ENCODE measurements at places on chromosomes 2 and 18.

GRCh38 chr2:38178556-38179419 lies 102.8 kb upstream of the CYP1B1 start:
- DNase-seq, result no peak

- no peak for DNase-seq
These were observed 820.0 kb downstream of the CPS1 start for GRCh38 chr2:211376410-211376809.

DNA sequence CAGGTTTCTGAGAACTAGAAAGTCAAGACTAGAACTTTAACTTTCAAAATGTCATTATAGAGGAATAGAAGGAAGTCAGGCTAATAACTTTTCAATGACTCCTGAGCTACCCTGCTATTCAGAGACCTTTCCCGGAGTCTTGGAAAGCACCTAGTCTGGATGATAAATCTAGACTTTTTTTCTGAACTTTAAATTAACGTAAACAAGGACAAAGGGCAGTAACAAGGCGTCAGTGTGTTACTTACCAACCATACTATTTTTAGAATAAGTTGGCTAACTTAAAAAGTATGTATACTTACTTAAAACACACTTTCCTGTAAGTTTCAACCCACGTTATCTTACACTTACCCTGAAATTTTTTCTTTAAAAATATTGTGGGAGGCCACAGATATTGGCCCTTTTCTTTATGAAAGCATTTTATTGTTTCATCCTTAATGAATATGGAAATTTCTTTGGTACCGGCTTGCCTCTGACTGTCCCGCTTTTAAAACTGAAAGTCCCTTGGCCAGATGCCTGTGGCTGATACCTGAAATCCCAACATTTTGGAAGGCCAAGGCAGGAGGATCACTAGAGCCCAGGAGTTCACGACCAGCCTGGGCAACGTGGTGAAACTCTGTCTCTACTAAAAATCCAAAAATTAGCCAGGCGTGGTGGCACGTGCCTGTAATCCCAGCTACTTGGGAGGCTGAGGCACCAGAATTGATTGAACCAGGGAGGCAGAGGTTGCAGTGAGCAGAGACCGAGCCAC lies 9.7 kb downstream of the PMAIP1 start:
- no peak for DNase-seq

DNA sequence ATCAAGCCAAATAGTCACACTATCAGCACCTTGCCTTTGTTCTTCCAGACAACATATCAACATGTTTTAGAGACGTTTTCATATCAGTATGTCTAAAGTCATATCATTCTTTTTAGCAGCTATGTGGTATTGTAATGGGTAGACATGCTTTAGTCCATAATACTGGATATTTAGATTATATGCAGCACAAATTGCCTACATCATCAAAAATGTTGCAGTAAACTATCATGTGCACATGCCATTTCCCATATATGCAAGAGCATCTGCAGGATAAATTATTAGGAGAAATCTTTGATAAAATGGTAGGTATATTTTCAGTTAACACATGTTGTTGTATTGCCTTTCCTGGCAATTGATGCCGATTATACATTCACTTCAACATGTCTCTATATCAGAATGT lies 636.5 kb downstream of the XIRP2 start:
- no peak for DNase-seq

DNA sequence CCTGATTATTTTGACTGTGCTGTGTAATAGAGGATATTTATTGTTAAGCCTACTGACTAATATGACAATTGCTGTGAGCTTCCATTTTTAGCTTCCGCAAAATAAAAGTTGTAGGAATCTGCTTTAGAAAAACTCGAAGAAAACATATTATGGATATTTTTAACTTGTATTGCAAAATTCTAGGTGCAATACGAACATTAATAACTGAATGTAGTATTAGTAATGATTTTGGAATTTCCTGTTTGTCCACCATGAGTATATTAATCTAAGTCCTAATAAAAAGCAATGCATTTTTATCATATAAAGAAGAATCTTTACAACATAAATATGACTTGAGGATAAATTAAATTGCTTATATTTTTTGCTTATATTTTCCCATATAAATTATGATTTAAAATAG lies 2.4 kb upstream of the DSC3 start:
- no peak for DNase-seq

GRCh38 chr2:207163053-207163755 lies 2.5 kb downstream of the KLF7 start:
- DNase-seq, result no peak

- no peak for DNase-seq
These were observed 854.5 kb upstream of the CRIM1 start for GRCh38 chr2:35501076-35501475.

DNA sequence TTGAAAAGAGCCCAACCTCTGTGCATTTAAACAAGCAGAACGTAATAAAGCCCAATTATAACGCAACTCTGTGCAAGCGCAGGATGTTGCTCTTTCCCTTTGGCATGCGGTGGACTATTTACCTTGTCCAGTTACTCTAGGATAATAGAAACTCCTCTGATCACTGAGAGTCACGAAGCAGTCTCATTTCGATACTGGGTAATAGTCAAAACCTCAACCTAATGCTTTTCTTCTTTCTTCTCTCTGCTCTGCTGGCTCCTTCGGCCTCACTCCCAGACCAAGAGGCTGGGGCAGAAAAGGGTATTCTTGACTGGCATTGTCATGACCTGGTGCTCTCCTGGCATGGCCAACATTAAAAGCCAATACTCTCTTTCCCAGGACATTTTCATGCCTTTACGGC lies 89.7 kb upstream of the GCFC2 start:
- no peak for DNase-seq

GRCh38 chr2:16037808-16038457 lies 97.6 kb downstream of the MYCN start:
- DNase-seq, result no peak

- no peak for DNase-seq
These were observed 18.6 kb downstream of the MBOAT2 start for GRCh38 chr2:8984855-8985254.

DNA sequence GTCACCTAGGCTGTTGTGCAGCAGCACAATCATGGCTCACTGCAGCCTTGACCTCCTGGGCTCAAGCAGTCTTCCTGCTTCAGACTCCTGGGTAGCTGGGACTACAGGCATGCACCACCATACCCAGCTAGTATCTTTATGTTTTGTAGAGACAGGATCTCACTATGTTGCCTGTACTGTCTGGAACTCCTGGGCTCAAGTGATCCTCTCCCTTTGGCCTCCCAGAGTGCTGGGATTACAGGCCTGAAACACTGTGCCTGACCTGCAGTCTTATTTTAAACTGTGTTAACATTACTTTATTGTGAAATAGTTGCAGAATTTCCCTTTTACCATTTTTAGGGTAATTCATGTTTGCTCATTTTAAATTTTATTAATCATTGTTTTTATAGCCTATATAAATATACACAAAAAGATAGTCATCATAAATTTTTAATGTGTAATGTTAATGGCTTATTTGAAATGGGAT lies 24.6 kb downstream of the EML4 start:
- DNase-seq, result no peak

DNA sequence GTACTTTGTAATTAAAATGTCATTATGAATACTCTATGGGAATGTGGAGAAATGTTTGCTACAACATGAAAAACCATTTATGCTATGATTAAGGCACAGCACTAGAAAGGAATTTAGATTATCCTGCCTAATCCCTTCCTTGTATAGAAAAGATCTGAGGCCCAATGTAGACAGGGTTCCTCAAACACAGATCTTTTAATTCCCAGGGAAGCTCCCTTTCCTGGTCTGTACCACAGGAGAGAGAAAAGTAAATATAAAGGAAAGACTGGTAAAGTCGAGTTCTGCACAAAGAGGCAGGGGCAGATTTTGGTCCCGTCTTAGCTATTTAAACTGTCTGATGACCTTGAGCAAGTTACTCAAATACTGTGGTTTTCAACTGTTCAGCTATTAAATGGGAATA lies 84.7 kb downstream of the ICA1L start:
- DNase-seq, result no peak

- no peak for DNase-seq
These were observed 26.5 kb downstream of the NCKAP1 start for GRCh38 chr2:183011743-183012142.

GRCh38 chr2:189854940-189855339 lies 70.7 kb downstream of the PMS1 start:
- DNase-seq, result no peak

GRCh38 chr18:51765606-51766360 lies 568.3 kb upstream of the MEX3C start:
- no peak for DNase-seq
